Fibroblast of villous mesenchyme (primary cell): ENCODE measurements at places on chromosomes 4 and X. TPM values are rescaled to one million over a fixed set of nuclear protein-coding genes. Genes with fewer than 3 reads are reported as not detected.

NSD2 gene
- 61.5 and 67.8 TPM in 2 replicates for total RNA-seq

GYPE gene
- total RNA-seq, result 0.64 and 0.86 TPM in 2 replicates

P2RY4 gene
- total RNA-seq, result not detected in 2 replicates

GYG2 gene
- total RNA-seq, result 3.5 and 3.9 TPM in 2 replicates

RTL9 gene
- under 0.01 TPM in 2 replicates for total RNA-seq

MAGEC2 gene
- not detected in 2 replicates for total RNA-seq

TMEM35A gene
- 0.86 and 1.9 TPM in 2 replicates for total RNA-seq
